ENCODE measurements at places on chromosomes 4 and X.

- DNase-seq = no peak
These were observed 1877.9 kb upstream of the PCDH7 start for GRCh38 chr4:28842271-28842670.

DNA sequence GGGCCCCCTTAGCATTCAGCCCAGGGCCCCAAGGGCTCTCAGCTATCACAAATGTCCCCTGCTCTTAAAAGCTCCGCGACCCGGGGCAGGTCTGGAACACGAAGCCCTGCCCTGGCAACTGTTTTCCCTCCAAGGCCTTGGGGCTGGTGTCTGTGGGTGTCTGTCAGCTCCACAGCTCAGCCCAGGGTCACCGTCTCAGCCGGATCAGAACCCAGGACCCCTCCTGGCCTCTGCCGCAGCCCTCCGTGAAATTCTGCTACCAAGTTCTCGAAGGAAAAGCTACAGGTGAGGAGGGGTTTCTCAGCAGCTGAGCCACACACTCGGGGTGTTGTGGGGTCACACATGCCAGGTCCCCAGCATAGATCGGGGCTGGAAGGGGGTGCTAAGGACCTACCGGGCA lies 61.2 kb downstream of the ACOX3 start:
- DNase-seq = no peak

- DNase-seq = no peak
These were observed 159.1 kb upstream of the PSAPL1 start for GRCh38 chr4:7593646-7594412.

DNA sequence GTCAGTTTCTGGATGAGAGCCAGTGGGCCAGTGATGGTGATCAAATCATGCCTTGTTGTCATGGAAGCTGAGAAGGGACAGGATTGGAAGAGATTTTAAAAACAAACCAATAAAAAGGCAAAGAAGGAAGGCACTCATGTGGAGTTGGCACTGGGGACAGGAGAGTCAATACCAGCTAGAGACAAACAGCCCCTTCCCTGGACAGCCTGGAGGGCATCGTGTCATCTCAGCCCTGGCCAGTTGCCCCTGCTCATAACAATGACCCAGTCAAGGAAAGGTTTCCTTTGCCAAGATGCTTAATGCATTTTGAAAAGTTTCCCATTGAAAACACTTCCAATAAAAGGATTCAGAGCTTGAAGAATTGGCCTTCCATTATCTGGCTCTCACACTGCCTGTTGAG lies 55.5 kb downstream of the SCML1 start:
- DNase-seq = no peak

DNA sequence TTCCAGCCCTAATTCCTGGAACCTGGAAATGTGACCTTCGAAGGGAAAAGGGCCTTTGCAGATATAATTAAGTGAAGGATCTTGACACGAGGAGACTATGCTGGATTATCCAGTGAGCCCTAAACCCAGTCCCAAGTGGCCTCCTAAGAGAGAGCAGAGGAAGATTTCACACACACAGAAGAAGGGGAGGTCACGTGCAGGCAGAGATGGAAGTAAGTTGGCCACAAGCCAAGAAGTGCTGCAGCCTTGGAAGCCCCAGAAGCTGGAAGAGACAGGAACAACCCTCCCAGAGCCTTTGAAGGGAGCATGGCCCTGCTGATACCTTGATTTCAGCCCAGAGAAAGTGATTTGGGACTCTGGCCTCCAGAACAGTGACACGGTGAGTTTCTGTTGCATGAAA lies 51.9 kb downstream of the EVC2 start:
- DNase-seq = no peak

GRCh38 chrX:135516376-135516775 lies 4.1 kb upstream of the INTS6L start:
- no peak for DNase-seq

DNA sequence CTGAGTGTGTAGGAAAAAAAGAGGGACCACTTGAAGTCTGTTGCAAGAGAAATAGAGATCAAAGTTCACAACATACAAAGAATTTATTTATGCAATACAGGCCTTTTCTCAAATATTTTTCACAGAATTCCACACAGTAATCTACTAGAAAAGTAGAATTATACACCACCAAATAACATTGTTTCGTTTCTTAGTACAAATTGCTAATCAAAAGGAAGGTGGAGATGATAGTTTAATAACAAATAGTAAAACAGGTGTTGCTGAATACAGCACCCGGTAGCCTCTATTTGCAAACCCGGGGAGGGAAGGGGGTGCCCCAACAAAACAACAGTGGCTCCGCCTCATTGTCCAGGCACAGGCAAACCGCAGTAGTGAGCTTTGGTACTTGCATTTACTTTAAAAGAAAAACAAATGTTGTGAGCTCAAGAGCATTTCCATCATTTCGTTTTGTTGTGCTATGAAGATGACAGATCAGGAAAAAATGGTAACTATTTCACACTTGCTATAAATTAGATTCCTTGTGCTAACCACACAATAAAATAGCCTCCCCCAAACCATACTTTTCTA lies 186.4 kb downstream of the DCLK2 start:
- peak; percentile 7 for DNase-seq

GRCh38 chr4:109969919-109970318 lies 57.2 kb downstream of the EGF start:
- no peak for DNase-seq

- no peak for DNase-seq
These were observed 211.2 kb downstream of the SNCA start for GRCh38 chr4:89625599-89626293.

DNA sequence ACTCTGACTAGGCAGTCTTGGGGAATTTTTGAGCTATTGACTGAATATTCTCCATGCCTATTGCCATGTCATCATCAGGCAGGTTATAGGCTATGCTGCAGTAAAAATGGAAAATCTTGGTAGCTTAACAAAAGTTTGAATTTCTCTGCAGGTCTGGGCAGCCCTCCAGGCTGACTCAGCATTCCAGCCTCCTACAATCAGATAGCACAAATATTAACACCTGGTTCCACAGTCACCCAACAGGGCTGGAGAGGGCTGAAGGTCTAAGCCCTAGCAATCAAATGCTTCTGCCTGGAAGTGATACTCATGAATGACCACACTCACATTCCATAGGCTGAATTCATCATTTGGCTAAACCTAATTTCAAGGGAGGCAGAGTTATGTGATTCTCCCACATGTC lies 9.6 kb upstream of the PPP3CA start:
- DNase-seq = peak; percentile 87

DNA sequence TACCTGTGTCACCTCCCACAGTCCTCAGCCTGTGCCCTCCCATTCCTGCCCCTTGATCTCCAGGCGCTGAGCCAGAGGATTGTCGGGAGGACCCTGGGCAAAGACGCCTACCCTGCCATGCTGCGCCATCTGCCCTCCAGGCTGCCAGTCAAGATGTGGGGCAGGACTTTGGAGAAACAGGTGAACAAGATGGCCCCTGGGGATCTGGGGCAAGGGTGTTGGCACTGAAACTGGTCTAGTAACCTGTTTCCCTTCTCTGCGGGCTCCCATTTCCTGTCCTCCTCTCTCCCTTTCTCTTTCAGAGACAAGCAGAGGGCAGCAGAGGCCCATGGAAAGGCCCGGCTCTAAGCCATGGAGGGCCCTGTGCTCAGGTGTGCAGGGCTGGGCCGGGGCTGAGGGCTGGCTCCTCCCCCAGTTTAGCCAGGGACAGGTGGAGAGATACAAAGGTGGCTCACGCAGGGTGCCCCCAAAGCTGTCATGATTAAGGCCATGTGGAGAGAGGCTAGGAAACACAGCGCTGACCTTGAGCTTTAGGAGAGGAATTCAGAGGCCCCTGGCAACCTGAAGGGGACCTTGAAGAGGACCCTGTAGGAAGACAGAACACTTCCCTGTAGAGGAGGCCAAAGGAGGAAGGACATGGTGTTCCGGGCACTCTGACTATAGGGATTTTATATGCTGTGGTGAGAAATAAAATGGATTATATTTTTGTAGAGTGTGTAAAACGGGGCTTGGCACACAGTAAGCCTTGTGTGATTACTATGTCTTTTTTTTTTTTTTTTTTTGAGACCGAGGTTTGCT lies at the start of gene GLOD5:
Gene GLOD5 (plus strand): TSS at position 74 of the 798 bp plus-strand sequence. CDS start 44 bp downstream, at position 118.
- DNase-seq = no peak

GRCh38 chr4:48205107-48205506 lies 64.5 kb downstream of the TEC start:
- DNase-seq = no peak

DNA sequence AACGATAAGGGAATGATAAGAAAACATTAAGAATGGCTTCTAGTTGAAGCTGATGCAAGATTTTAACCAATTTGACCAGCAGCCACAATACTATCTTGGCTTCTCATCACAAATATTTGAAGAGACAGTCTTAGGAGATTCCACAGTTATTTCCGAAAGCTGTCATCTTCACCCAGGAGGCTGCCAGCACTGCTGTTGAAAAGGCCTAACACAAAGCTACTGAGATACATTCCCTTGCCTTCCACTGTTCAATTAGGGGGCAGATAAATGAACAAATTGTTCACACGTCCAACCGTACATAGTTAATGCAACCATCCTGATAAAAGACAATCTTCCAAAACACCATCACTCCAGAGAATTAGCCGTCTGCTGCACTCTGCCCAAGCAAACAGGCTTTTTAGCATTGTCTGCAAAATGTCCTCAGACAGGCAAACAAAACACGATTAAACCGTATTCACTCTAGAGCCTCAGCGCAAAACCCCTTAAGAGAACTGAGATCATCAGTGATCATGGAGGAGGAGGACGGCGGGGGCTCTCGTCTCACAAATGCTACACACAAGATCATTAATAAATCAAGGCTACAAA lies 189.8 kb upstream of the PSAPL1 start:
- peak; percentile 46 for DNase-seq

DNA sequence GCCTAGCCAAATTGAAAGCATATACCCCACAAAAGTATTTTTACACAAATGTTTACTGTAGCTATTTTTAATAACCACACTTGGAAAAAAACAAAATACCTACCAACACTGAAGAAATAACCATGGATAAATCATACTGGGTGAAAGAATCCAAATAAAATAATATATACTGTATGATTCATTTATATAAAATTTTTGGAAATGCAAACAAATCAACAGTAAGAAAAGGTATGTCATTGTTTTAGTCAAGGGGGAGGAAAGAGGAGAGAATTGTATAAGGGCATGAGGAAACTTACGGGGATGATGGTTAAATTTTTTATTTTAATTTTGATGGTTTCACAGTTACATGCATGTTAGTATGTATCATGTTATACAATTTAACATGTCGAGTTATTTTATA lies 557.8 kb downstream of the TECRL start:
- DNase-seq = no peak

DNA sequence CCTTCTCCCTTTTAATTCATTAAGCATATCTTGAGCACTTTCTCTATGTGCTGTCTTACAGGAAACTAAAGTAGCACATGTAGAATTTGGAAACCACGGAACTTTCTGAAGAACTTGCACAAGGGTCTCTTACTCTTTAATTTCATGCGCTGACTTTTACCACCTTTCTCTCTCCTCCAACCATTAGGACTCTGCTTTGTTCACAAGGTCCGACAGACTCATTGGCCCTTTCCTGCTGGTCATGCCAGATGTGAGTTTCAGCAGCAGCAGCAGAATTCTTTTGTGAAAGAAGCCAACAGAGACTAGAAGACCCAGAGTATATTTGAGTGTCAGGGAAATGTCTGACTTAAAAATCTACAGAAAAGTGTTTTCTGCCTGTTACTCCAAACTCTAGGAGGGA lies 207.1 kb downstream of the GUCY2F start:
- no peak for DNase-seq

- peak; percentile 49 for DNase-seq
These were observed 45.0 kb downstream of the PIR start for GRCh38 chrX:15448010-15448639.

DNA sequence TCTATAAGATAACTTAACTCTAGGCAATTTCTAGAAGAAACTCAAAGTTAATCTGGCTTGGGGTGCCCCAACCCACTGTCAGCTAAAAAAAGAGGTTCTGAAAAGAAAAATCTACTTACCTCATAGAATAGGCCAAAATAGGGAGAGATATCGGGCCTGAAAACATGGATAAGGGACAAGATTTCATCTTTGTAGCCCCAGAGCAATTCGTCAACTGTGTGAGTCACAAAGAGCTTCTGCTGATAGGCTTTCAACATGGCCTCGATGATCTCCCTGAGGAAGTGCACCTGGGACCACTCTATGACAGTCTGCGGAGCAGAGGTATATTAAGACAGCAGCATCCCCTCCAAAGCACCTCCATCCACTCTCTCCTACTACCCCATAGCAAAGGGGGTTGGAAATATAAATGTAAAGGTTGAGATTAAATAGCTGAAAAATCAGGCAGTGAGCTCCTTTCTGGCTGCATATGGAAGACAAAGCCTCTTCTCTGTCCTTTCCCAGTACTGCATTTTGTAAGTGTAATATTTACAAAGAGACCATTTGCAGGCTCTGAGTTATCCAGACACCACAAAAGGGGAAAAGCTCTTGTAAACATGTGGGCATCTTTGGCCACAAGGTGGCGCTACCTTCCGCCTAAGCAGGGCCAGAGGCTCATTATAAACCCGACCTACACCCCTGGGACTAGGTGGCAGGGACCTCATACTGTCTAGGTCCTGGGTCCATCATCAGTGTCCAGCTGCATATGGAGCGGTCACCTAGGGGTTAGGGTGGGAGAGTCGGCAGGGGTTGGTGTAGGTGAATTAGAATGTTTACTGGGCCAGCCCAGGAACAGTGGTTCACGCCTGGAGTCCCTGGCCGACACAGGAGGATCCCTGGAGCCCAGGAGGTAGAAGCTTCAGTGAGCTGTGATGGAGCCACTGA lies 31.5 kb upstream of the NUP54 start:
- peak; percentile 86 for DNase-seq

GRCh38 chrX:95762716-95763115 lies 921.9 kb upstream of the DIAPH2 start:
- no peak for DNase-seq

- no peak for DNase-seq
These were observed 660.2 kb downstream of the ADGRL3 start for GRCh38 chr4:61860376-61860775.

DNA sequence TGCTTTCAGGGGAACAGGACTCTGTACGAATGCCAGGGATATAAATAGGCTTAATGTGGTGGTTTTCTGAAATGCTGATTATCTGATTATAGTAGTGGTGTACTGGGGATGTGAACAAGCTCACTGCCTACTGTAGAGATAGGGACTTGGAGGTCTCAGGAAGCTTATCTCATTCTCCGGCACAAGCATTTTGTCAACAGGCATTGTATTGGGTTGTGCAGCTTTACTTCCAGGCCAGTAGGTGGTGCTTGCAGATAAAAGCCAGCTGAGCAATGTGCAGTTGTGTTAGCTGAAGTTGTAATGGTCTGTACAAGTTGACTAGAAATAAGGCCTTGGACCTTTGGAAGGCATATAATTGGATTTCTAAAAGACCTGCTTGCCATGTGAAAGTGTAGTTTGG lies 49.5 kb upstream of the TMLHE start:
- DNase-seq = peak; percentile 4

- no peak for DNase-seq
These were observed 199.2 kb upstream of the FAM9B start for GRCh38 chrX:9233141-9233540.

GRCh38 chr4:120355881-120356280 lies 289.2 kb upstream of the MAD2L1 start:
- no peak for DNase-seq
